ENCODE measurements at places on chromosomes 5 and 9. TPM values are rescaled to one million over a fixed set of nuclear protein-coding genes. Genes with fewer than 3 reads are reported as not detected.
A peak's percentile ranks its signal among the peaks of the same experiment; 100 is the strongest.

Gene SH3GL2
- polyA plus RNA-seq: 2.4 TPM

Gene LCN6
- 2.8 TPM for polyA plus RNA-seq

Gene DEPDC1B
- 15.3 TPM for polyA plus RNA-seq

Gene INSL4
- not detected for polyA plus RNA-seq

Gene PCDHA12
- 0.48 TPM for polyA plus RNA-seq

GRCh38 chr5:65334077-65334476 lies 147.6 kb downstream of the ADAMTS6 start:
- H3K27me3 ChIP-seq: no peaks in the 10 kb centered on the region
- H3K4me3 ChIP-seq: no peak overlapping the region
- H3K36me3 ChIP-seq: no peaks in the 10 kb centered on the region

DNA sequence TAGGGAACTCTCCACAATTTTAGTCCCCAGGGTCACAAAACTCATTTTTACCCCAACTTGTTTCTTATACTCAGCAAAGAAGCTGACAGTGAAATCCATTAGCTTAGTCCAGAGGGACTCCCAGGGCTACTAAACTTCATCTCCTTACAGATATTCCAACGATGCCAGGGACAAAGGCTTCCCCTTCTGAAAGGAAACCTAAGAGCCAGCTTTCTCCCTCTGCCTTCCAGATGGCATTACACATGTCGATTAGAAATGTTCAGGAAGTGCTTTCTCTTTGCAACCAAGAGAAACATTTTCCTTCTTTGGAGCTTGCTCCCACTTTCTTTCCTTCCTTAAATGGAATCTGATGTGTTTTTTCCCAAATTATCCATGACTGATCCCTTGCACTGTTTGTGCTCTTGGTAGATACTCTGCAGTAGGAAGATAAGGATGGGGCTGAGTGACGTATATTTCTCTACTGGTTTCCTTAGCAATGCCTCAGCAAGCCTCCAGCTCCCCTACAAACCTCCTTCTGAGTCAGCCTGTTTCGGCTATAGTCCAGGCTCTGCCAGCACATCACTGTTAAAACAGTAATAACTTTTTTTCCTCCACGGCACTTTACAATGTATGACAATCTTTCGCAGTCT lies 43.0 kb upstream of the HTR4 start:
- H3K27me3 ChIP-seq: no peaks in the 10 kb centered on the region
- no peak overlapping the region for H3K4me3 ChIP-seq
- H3K36me3 ChIP-seq: no peaks in the 10 kb centered on the region
- H3K27ac ChIP-seq: no peak overlapping the region

DNA sequence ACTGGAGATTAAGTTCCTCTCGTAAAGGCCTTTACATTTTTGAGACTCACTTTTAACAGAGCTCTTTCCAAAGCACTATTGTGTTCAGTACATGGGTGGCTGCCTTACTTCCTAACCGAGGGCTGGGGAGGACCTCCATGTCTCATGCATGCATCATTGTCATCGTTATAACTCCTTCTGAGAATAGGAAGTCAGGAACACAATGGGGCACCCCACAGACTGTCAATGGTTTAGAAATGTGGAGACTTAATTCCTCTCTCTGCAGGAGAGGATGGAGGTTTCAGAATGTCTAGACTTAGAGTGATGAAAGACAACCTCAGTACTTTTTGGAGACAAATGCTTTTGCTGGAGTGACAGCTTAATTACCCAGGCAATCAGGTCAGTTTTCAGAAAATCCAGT lies 83.9 kb downstream of the PRLR start:
- H3K27ac ChIP-seq: no peak overlapping the region
- DNase-seq: no peak
- no peaks in the 10 kb centered on the region for H3K36me3 ChIP-seq
- H3K4me3 ChIP-seq: no peak overlapping the region

DNA sequence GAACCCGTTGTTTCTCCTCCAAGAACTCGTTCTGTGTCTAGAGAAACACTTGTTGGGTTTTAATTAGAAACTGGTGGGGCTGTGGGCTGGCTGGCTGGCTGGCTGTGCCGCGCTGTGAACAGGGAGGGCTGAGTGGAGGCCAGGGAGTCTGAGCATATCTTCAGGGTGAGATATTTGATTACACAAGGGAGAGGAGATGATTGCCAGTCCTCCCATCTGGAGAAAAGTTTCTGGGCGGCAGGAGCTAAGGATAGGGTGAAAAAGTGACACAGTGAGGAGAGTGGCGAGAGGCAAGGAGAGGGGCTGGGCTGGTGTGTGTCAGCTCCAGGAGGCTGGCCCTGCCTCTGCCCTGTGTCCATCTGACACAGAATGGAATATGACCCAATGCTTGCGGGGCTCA lies 63.0 kb downstream of the GDNF start:
- no peaks in the 10 kb centered on the region for H3K4me1 ChIP-seq
- no peaks in the 10 kb centered on the region for H3K36me3 ChIP-seq
- no peak overlapping the region for H3K27ac ChIP-seq
- H3K4me3 ChIP-seq: no peak overlapping the region

DNA sequence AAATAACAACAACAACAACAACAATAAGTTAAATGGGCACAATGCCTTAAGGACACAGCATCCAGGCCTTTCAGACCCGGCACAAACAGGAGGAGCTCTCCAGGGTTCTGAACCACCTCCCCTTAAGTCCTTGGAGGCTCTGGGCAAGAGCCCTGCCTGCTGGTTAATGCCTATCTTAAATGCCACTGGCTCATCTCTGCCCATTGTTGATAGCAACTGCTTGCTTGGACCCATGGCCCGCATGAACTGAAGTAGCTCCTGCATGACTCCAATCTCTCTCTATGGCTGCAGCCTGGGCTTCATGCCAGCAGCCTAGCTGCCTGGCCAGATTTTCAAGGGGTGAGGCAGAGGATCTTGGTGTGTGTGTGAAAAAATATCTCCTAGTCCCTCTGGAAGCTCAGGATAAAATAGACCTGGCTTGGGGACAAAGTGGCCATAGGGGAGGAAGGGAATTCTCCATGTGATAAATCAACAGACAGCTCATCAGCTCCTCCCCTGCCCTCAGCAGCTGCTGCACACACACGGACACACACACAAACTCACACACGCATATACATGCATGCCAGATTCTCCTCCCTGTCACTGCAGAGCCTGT lies 27.4 kb downstream of the FAM219A start:
- peaks cover 4% of the 10 kb centered on the region for H3K4me1 ChIP-seq
- H3K27me3 ChIP-seq: no peaks in the 10 kb centered on the region
- H3K27ac ChIP-seq: no peak overlapping the region
- no peak overlapping the region for H3K4me3 ChIP-seq
- no peaks in the 10 kb centered on the region for H3K36me3 ChIP-seq

DNA sequence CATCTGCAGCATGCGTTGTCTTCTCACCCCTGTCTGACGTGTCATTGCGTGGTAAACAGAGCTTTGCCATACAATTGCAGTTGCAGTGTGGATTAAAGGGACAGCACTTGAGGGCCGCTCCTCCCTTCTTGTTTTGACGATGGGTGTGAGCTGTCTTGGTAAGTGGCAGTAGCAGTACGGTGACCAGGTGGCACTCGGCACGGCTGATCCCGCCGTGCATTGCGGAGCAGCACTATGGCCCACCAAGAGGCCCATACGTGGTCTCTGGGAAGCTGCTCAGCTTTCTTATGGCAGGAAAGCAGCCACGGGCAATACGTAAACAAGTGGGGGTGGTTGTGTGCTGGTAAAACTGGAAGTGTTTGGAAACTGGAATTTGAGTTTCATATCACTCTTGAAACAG lies 25.1 kb downstream of the EHMT1 start:
- H3K36me3 ChIP-seq: peaks cover 15% of the 10 kb centered on the region
- H3K27me3 ChIP-seq: no peaks in the 10 kb centered on the region
- no peaks in the 10 kb centered on the region for H3K4me1 ChIP-seq
- DNase-seq: no peak
- no peak overlapping the region for H3K4me3 ChIP-seq

GRCh38 chr5:150120062-150120441 lies 33.7 kb upstream of the CSF1R start:
- no peaks in the 10 kb centered on the region for H3K27me3 ChIP-seq

DNA sequence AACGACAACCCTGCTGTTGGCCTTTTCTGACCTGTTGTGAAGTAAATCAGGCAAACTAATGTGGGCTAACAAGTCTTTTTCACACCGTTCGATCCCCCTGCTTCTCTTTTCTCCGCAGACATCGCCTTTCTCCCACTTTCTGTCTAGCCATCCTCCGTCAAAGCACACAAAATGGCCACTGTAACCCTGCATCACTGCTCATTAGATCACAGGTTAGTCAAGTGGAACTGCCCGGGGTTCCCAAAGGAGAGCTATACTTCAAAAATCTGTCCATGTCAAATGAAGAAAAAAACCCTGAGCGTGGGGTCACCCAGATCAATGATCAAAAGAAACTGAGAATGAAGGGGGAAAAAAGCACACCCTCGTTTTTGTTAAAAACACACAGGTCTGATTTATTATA lies 212.1 kb downstream of the ARL15 start:
- H3K4me1 ChIP-seq: no peaks in the 10 kb centered on the region
- H3K36me3 ChIP-seq: no peaks in the 10 kb centered on the region
- H3K27me3 ChIP-seq: no peaks in the 10 kb centered on the region
- no peak overlapping the region for H3K27ac ChIP-seq
- no peak overlapping the region for H3K4me3 ChIP-seq

DNA sequence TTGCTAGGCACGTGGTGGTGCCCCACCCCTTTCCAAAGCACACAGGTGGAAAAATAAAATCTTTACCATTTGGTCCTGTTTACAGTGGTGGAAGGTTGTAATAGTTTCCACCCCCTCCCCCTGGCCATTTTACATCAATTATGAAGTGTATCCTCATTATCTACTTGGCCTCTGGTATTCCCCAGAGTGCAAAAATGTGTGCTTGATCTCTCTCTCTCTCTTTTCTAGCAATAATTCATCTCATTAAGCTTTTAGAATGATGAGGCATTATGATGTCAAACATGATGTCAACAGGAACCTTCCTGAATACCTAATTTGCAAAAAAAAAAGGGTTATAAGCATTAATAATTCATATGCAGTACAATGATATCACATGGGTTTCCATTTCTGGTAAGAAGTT lies 3.1 kb downstream of the PDE8B start:
- H3K4me1 ChIP-seq: no peaks in the 10 kb centered on the region
- peaks cover 53% of the 10 kb centered on the region for H3K27me3 ChIP-seq
- no peak for DNase-seq
- H3K36me3 ChIP-seq: no peaks in the 10 kb centered on the region
- H3K27ac ChIP-seq: no peak overlapping the region
- H3K4me3 ChIP-seq: no peak overlapping the region

DNA sequence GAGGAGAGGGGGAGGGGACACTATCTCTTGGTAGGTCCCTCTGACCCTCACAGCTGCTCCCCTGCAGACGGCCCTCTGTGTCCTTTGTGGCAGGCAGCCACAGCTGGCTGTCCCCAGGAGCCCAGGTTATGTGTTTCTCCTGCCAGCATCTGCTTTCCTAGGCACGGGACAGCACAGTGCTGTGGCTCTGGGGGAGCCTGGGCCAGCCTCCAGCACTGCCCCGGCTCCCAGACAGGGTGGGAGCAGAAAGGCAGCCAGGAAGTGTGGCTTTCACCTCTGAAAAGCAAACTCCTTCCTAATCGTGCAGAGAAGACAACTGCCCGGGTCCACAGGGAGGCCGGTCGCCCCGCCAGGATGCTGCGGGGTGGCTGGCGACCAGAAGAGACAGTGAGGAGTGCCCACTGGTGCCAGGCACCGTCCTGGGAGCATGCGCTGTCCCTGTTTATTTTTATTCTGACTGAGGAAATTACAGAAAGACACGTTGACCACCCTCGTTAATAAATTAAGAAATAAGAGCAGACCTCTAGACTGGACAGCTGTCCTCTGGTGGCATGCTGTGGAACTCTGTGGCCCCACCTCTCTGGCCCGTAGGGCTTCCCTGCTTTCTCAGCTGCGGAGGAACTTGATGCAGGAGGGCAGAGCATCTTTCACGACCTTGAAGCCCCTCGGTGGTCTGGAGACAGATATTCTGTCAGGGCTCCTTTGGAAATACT lies 240.3 kb downstream of the FANCC start:
- H3K4me1 ChIP-seq: peaks cover 25% of the 10 kb centered on the region
- H3K27ac ChIP-seq: peak overlapping the region; percentile 38
- no peaks in the 10 kb centered on the region for H3K27me3 ChIP-seq
- DNase-seq: no peak

Data from large intestine (tissue), 12 donors.